ENCODE measurements at places on chromosomes 12 and 14. TPM values are rescaled to one million over a fixed set of nuclear protein-coding genes. Genes with fewer than 3 reads are reported as not detected.

GRCh38 chr14:76337635-76338545 is 38.0 kb upstream of the ESRRB start:
- no peak overlapping the region for H3K27ac ChIP-seq
- H3K4me3 ChIP-seq = no peak overlapping the region
- H3K36me3 ChIP-seq = no peaks in the 10 kb centered on the region
- no peaks in the 10 kb centered on the region for H3K4me1 ChIP-seq
- no peaks in the 10 kb centered on the region for H3K27me3 ChIP-seq

GRCh38 chr12:118611295-118611694 is 234.9 kb downstream of the SUDS3 start:
- H3K4me1 ChIP-seq = no peaks in the 10 kb centered on the region
- no peaks in the 10 kb centered on the region for H3K36me3 ChIP-seq
- no peaks in the 10 kb centered on the region for H3K27me3 ChIP-seq
- no peak for DNase-seq

- H3K27me3 ChIP-seq = no peaks in the 10 kb centered on the region
- H3K27ac ChIP-seq = no peak overlapping the region
- DNase-seq = no peak
- H3K36me3 ChIP-seq = no peaks in the 10 kb centered on the region
These were observed 3.0 kb downstream of the SMCO3 start for GRCh38 chr12:14810953-14811483.

The FSCB gene
- polyA plus RNA-seq = not detected

The LYZ gene
- polyA plus RNA-seq = not detected

DNA sequence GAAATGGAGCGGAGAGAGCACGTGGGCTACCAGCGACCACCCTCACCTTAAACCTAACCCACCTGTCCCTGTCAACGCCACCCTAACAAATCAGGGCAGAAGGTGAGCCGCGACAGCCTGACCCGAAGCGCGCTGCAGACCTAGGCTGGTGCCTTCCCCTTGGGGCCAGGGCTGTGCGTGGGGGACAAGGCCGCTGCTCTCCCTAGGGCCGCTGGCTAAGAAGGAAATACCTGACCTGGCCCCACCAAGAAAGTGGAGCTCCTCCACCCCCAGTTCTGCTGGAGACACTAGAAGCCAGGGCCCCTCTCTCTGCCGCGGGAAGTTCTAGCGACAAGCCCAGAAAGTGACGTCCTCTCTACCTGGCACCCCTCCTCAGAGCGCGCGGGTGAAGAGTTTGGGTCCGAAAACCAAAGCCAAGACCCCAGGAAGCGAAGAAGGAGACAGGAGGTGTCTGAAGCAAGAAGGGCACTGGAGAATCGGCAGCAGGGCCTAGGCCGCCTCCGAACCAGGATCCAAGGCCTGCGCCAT is 7.5 kb downstream of the SIX1 start:
- peaks cover 9% of the 10 kb centered on the region for H3K4me1 ChIP-seq
- H3K4me3 ChIP-seq = no peak overlapping the region
- DNase-seq = no peak
- no peak overlapping the region for H3K27ac ChIP-seq

DNA sequence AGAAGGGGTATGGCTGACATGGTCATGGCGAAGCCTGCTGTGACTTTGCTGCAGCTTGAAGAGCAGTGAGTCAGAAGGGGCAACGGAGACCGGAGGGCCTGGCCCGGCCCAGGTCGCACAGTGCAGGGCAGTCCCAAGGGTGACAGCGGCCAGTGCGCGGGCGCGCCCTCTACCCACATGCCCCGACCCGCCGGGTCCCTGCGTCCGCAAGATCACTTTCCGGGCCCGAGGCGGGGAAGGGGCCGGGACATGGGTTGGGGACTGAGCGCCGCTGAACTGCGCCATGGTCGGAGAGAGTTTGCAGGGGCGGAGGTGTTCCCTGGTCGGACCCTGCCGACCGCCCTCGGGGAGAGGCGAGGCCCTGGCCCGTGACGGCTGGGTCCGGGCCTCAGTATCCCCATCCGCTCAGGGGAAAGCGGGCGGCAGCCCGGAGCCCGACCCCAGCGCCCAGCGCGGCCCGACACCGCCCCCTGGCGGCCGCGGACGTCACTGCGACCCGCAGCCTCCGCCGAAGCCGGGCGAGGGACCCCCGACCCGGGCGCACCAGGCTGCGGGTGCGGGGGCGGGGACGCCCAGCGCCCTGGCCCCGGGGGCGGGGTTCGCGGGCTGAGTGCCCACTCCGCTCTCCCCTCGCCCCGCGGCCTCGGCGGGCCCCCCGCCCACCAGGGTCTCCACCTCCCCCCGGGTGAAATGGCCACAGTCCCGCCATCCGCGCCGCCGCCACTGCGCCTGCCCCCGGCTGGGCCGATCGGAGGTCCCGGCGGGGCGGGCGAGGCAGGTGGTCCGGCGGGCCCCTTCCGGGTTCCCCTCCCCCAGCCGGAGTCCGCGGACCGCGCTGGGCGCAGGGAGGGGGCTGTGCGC is 7.2 kb upstream of the ANKRD9 start:
- H3K27me3 ChIP-seq = peaks cover 5% of the 10 kb centered on the region
- H3K27ac ChIP-seq = peak overlapping the region; percentile 24
- no peaks in the 10 kb centered on the region for H3K36me3 ChIP-seq
- peak; percentile 53 for DNase-seq
- peak overlapping the region; percentile 53 for H3K4me3 ChIP-seq

DNA sequence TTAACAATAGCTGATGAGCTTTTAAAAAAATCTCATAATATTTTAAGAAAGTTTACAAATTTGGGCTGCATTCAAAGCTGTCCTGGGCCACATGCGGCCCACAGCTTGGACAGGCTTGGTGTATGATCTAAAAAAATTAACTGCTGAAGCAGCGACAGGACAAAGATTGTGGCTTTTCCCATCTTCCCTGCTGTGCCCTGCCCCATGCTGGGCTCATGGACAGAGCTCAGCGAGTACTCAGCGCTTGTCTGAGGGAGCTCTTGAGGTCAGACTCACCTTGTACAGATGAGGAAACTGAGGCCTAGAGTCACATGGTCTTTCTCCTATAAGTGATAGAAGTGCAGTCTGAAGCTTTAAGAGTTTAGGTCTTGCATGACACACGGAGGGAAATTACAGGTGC is 15.0 kb downstream of the EVL start:
- no peak overlapping the region for H3K27ac ChIP-seq
- peaks cover 96% of the 10 kb centered on the region for H3K4me1 ChIP-seq
- no peaks in the 10 kb centered on the region for H3K27me3 ChIP-seq
- H3K4me3 ChIP-seq = peak overlapping the region; percentile 35

The HNF1A gene
- not detected for polyA plus RNA-seq

The RNASE4 gene
- polyA plus RNA-seq = 2.3 TPM

The TMTC2 gene
- polyA plus RNA-seq = 0.13 TPM

The CLEC14A gene
- polyA plus RNA-seq = not detected

The GPR65 gene
- 40.4 TPM for polyA plus RNA-seq

The SERPINA1 gene
- not detected for polyA plus RNA-seq

DNA sequence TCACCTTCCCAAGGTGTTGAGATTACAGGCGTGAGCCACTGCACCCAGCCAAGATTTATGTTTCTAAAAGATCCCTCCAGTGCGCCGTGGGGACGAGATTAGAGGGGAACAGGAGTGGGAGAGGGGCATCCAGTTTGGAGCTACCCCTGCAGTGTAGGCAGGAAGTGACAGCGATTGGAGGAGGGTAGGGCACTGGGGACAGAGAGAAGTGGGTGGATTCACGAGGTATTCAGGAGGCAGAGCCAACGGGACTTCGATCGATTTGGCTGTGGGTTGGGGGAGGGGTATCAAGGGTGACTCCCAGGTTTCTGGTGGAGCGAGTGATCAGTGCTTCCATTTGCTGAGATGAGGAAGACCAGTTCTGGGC is 82.1 kb downstream of the CCDC92 start:
- no peaks in the 10 kb centered on the region for H3K4me1 ChIP-seq
- H3K27ac ChIP-seq = no peak overlapping the region
- H3K27me3 ChIP-seq = no peaks in the 10 kb centered on the region
- H3K4me3 ChIP-seq = no peak overlapping the region
- no peak for DNase-seq

GRCh38 chr14:85445151-85445795 is 84.7 kb upstream of the FLRT2 start:
- no peak for DNase-seq
- no peaks in the 10 kb centered on the region for H3K27me3 ChIP-seq
- H3K27ac ChIP-seq = no peak overlapping the region
- H3K4me1 ChIP-seq = no peaks in the 10 kb centered on the region
- H3K36me3 ChIP-seq = no peaks in the 10 kb centered on the region
- H3K4me3 ChIP-seq = no peak overlapping the region

The CFAP54 gene
- polyA plus RNA-seq = 0.08 TPM

GRCh38 chr14:40365305-40365704 is 933.1 kb upstream of the FBXO33 start:
- no peak for DNase-seq
- no peak overlapping the region for H3K27ac ChIP-seq
- no peaks in the 10 kb centered on the region for H3K36me3 ChIP-seq
- H3K4me1 ChIP-seq = no peaks in the 10 kb centered on the region
- no peak overlapping the region for H3K4me3 ChIP-seq

DNA sequence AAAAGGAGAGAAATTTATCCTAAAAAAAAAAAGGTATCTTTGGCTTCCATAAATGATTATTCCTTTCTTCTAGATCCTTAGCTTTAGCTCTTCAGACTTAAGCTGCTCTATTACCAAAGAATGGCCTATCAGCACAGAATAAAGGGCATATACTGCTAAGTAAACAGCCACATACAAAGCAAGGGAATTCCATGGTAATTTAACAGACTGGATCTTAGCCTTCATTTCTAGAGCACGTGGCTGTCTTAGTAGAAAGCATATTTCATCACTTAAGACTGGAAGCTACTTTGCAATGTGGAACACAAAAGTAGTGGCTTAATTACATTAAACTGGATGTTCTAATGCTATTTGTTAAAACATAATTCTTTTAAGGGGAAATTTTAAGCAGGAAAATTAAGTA is 23.1 kb downstream of the TMED10 start:
- H3K27ac ChIP-seq = no peak overlapping the region
- DNase-seq = no peak
- no peaks in the 10 kb centered on the region for H3K27me3 ChIP-seq
- H3K4me1 ChIP-seq = peaks cover 14% of the 10 kb centered on the region
- no peak overlapping the region for H3K4me3 ChIP-seq

DNA sequence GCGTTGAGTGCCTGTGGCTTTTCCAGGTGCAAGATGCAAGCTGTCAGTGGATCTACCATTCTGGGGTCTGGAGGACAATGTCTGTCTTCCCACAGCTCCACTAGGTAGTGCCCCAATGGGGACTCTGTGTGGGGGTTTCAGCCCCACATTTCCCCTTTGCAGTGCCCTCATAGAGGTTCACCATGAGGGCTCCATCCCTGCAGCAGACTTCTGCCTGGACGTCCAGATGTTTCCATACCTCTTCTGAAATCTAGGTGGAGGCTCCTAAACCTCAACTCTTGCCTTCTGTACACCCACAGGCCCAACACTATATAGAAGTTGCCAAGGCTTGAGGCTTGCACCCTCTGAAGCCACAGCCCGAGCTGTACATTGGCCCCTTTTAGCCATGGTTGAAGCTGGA is 52.9 kb downstream of the PRKCH start:
- H3K4me3 ChIP-seq = no peak overlapping the region
- peaks cover 85% of the 10 kb centered on the region for H3K4me1 ChIP-seq
- peaks cover 6% of the 10 kb centered on the region for H3K36me3 ChIP-seq
- no peak for DNase-seq
- H3K27me3 ChIP-seq = no peaks in the 10 kb centered on the region

GRCh38 chr12:132163911-132164288 is 19.6 kb downstream of the NOC4L start:
- no peaks in the 10 kb centered on the region for H3K27me3 ChIP-seq
- no peak overlapping the region for H3K4me3 ChIP-seq
- no peak overlapping the region for H3K27ac ChIP-seq
- no peak for DNase-seq

GRCh38 chr14:103767336-103767894 is 51.8 kb downstream of the ZFYVE21 start:
- DNase-seq = no peak
- H3K4me3 ChIP-seq = no peak overlapping the region
- H3K27ac ChIP-seq = no peak overlapping the region
- H3K4me1 ChIP-seq = no peaks in the 10 kb centered on the region
- H3K36me3 ChIP-seq = peaks cover 7% of the 10 kb centered on the region

- no peaks in the 10 kb centered on the region for H3K36me3 ChIP-seq
- H3K4me3 ChIP-seq = no peak overlapping the region
- no peaks in the 10 kb centered on the region for H3K27me3 ChIP-seq
- H3K4me1 ChIP-seq = no peaks in the 10 kb centered on the region
- DNase-seq = no peak
These were observed 16.8 kb downstream of the MAPKAPK5 start for GRCh38 chr12:111858778-111859177.

- peak; percentile 60 for DNase-seq
- H3K27me3 ChIP-seq = no peaks in the 10 kb centered on the region
- H3K4me3 ChIP-seq = peak overlapping the region; percentile 59
- H3K36me3 ChIP-seq = peaks cover 25% of the 10 kb centered on the region
These were observed 10.2 kb upstream of the ITGB7 start for GRCh38 chr12:53217051-53217930.

The CELA1 gene
- 0.71 TPM for polyA plus RNA-seq

- DNase-seq = peak; percentile 49
- H3K27me3 ChIP-seq = no peaks in the 10 kb centered on the region
- no peak overlapping the region for H3K4me3 ChIP-seq
- H3K36me3 ChIP-seq = peaks cover 36% of the 10 kb centered on the region
- H3K4me1 ChIP-seq = peaks cover 28% of the 10 kb centered on the region
- H3K27ac ChIP-seq = no peak overlapping the region
These were observed 11.6 kb upstream of the CDH24 start for GRCh38 chr14:23068789-23069412.

Data from CD8-positive, alpha-beta memory T cell (primary cell).